ENCODE measurements at places on chromosomes 11 and 22.
A peak's percentile ranks its signal among the peaks of the same experiment; 100 is the strongest.

DNA sequence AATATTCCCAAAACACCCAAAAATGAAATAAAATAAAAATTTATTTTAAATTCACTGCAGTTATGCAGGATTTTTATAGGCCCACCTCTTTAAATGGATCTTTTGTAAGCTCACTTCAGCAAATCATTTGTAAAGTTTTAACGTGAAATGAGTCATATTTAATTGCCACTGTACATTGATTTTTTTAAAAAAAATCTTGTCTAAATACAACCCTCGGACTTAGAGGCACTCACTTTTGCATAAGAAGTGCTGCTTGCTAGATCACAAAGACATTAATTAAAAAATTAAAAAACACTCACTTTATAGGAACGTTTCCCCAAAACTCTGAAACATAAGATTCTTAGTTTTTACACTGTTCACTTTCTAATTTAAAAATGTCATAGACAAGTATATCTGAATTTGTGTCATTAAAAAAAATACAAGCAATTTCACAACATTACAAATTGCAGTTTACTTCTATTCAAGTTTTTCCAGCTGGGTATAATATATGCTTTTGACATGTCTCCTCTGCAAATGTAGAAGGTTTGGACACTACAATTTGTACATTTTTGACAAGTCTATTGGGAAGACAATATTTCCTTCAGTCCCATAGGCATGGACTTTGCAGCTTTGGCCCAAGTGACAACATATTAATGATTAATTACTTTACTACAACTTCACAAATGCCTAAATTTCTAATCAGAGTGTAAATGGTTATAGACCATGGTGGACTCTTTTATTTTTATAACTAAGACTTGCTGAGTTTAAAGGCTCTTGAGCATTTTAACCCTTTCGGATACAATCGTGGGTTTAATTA is 1088.4 kb downstream of the LRRC4C start:
- DNase-seq: no peak

DNA sequence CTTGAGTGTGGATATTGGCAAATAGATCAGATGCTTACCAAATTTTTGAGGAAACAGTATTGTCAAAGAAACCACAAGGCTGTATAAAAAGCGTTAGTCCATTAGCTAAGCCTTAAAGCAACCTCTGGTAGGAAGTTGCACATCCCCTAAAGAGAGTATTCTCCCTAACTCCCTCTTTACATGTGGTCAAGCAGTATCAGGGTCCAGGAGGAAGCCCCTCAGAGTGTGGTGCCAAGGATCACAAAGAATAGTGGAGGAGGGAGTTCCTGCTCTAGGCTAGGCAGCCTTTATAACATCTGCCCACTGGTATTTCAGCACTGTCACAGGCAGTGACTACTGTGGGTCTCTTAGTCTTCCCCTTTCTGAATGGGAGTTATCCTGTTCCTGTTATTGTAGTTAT is 18.8 kb upstream of the AMPD3 start:
- no peak for DNase-seq

DNA sequence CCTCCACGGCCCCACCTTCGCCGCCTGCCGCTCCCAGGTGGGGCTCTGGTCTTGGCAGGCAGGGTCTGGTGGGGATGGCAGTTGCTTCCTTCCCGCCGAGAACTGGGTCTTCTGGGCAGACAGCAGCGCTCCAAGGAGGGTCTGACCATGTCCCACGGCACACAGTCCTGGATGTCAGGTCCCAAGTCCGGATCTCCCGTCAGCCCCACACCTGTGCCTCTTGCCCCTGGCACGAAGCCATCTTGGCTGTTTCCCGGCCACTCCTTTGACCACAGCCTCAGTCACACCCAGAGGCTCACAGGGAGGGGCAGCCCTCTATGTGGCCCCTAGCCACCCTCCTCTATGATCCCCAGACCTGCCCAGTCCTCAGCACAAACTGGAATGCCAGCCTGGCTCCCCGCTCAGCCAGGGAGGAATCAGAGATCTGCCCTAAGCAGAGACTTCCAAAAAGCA is 14.3 kb downstream of the MUC5B start:
- no peak for DNase-seq

GRCh38 chr22:27391092-27391770 is 410.3 kb downstream of the MN1 start:
- DNase-seq: no peak

DNA sequence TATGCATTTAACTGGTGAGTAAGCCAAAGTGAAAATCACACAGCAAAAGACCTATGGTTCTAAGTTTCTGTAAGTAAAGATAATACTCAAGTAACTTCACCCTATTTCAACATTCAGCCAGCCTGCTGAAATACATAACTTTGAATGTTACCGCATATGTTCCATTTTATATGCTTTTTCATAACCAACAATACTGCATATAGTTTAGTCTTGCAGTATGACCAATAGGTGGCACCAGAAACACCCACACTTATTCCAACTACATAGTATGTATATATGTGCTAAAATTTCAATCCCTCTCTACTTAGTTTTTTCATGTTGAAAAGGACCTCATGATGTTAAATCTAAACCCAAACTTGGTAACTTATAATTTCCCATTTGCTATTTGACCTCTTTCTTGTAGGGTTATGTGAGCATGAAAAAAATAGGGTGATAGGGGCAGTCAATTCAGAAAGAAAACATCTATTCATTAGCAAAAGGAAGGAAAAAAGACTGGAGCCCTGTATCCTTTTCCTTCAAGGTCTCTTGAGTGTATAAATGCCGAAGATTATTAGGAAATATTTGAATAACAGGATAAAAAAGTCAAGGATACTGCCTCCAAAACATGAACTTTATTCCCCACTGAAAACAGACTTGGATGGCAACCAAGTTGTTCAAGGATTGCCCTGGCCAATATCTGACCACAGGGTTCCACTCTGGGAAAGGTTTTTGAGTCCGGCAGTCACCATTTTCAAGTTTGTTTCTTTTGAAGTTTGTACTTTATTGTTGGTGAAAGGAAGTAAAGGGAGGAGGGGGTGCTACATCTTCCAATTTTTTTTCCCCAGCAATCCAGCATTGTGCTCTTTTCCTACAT is 23.8 kb upstream of the FZD4 start:
- peak; percentile 40 for DNase-seq

GRCh38 chr11:21430537-21430936 is 761.2 kb downstream of the NELL1 start:
- no peak for DNase-seq

DNA sequence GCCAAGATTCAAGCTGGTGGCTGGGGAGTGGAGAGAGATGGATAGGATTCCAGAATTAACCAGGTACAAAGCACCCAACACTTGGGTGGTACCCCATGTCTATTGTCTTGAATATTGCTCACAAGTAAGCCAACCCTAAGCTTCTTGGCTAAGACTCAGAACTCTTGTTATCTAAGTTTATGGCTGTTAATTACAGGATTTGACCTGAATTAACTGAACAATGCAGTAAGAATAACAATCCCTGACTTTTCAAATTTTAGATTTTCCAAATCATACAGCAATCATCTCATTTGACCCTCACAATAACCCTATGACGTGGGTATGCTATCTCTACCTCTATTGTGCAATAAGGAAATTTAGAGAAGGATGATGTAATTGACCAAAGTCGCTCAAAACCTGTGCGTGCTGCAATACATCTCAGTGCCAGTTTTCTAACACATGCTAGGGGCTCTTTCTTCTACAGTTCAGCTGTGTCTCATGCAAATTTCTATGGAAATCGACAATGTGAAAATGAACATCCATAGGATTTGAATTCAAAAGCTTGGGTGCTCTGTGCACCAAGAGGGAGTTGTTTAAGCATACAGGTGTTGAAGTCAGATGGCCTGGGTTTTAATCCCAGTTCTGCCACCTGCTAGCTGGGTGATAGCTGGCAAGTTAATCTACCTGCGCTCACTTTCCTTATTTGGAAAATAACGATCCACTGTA is 40.1 kb upstream of the APLNR start:
- no peak for DNase-seq

DNA sequence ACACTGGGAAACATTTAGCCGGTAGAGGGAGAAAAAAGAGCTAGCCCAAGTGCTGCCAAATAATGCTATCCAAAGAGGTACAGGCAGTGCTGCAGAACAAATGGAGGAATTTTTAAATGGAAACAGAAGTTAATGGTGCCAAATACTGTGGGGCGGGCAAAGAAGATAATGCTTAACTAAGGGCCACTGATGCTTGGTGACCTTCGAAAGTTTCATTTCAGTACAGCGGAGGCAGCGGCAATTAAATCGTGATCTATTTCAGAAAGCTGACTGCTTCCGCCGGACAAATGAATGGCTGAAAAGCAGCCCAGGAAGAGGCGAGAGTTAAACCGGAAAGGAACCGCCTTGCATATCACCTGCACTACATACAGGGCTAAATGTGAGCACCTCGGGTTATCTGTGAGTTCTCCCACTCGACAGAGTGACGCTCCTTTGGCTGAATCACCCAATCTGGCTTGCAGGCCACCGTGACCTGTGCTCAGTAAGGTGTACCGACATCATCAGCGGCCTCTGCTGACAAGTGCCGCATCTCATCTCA is 42.1 kb downstream of the CADM1 start:
- DNase-seq: no peak

DNA sequence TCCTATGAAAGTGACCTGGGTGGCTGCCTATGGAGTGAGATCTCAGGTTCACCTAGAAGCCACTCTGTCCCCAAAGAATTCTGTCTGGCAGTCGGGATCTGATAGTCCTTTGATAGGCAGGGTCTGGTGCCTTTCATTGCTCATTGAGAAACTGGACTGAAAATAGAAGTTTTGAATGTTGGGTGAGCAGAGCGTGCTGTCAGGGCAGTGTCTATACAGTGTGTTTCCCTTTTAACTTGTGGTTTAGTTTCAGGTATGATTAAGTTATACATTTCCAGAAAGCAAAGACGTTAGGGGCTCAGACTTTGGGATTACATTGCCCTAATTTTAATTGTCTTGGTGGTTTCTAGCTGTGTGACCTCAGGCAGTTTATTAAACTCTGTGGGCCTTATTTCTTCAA is 111.3 kb upstream of the PAX6 start:
- DNase-seq: no peak

GRCh38 chr22:38273135-38273826 is 471 bp upstream of the TMEM184B start:
- DNase-seq: no peak

GRCh38 chr11:70204466-70204799 is 1.3 kb downstream of the FADD start:
- peak; percentile 60 for DNase-seq

GRCh38 chr11:29296680-29297079 is 720.1 kb downstream of the KCNA4 start:
- no peak for DNase-seq

DNA sequence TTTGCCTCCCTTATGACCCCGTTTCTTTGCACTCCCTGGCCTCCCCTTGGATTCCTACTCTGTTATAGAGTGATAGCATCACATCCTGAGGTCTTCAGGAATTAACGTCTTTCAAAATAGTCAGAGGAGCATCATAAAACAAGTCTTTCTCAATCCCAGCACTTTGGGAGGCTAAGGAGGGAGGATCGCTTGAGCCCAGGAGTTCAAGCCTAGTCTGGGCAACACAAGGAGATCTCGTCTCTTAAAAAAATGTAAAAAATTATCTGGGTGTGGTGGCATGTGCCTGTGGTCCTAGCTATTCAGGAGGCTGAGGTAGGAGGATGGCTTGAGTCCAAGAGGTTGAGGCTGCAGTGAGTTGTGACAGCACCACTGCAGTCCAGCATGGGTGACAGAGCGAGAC is 68.7 kb upstream of the AMPD3 start:
- no peak for DNase-seq

DNA sequence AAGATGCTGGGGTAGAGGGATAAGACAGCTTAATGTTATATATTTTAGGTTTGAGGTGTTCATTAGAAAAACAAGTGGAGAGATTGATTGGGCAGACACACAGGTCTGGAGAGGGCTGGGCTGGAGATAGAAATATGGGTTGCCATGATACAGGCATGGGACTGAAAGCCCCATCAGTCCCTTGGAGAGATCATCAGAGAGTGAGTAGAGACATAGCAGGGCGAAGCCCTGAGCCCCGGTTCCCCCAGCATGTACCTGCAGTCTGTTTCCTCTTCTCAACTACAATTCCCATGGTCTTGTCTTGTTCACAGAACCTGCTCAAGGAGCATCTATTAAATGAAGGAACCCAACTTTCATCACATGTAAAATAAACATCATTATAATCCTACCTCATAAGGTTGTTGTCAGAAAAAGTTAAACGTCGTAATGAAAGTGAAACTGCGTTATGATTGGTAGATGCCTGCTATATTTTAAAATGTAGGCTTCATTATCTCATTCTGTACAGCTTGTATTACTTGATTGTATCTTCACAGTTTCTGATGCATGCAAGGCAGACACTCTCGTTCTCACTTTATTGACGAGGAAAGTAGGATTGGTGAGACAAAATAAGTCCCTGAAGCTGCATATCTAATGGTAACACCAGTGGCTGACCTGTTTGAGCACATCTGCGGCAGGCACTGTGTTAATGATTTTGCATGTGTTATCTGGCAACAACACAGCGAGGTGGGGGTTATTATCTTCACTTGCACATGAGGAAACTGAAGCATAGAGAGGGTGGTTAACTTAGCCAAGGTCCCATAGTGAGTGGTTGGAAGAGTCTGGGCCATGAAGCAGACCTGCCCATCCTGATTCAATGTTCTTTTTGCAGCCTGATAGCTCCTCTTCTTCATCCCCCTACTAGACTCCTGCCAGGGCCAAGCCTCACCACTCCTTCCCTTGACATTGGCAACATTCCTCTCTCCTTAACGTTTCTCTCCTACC is 63.5 kb downstream of the ENDOD1 start:
- DNase-seq: peak; percentile 97

- DNase-seq: no peak
Observed at GRCh38 chr11:79437981-79438630, 2.7 kb downstream of the TENM4 start.

- DNase-seq: no peak
Observed at GRCh38 chr11:1208394-1209261, 14.2 kb upstream of the MUC5B start.

DNA sequence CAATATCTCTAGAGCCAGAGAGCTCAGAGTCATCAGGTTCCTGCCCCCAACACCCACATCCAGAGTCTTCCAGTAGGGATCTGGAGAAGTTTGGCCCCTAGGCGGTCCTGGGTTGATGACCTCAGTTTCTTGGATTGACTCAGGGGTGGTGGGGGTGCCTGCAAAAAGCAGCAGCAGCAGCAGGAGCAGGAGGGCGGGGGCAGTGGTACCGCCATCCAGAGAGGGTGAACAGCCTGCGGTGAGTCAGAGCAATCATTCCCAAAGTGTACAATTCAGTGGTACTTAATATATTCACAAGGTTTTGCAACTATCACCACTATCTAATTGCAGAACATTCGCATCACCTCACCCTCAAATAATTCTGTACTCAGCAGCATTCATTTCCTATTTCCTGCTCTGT is 9.9 kb upstream of the SEC14L3 start:
- no peak for DNase-seq

DNA sequence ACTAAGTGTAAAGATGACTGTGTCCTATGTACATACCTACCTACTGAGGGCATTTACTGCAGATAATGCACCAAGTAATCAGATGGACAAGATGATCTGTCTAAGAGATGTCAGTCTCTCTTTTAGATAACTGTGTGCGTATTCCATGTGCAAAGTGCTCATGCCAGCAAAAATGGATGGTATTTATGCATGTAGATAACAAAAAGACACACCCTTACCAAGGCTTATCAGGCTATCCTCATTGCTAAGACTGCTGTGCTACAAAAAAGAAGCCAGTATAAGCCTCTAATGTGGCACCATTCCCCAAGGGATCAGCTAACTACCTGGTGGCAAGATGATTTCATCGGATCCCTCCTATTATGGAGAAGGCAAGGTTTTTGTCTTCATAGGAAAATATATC is 34.3 kb upstream of the CD44 start:
- DNase-seq: peak; percentile 70

Data from hematopoietic multipotent progenitor cell treated with erythropoietin and hydrocortisone succinate and interleukin-3 and kit ligand, for 15 days (in vitro differentiated cells).